ENCODE measurements at places on chromosomes 16 and 17.

GRCh38 chr17:79926142-79926604, 86.9 kb upstream of the CBX4 start:
- DNase-seq = no peak

- DNase-seq = no peak
These were observed 18.8 kb downstream of the LGALS3BP start for GRCh38 chr17:78960928-78961327.

DNA sequence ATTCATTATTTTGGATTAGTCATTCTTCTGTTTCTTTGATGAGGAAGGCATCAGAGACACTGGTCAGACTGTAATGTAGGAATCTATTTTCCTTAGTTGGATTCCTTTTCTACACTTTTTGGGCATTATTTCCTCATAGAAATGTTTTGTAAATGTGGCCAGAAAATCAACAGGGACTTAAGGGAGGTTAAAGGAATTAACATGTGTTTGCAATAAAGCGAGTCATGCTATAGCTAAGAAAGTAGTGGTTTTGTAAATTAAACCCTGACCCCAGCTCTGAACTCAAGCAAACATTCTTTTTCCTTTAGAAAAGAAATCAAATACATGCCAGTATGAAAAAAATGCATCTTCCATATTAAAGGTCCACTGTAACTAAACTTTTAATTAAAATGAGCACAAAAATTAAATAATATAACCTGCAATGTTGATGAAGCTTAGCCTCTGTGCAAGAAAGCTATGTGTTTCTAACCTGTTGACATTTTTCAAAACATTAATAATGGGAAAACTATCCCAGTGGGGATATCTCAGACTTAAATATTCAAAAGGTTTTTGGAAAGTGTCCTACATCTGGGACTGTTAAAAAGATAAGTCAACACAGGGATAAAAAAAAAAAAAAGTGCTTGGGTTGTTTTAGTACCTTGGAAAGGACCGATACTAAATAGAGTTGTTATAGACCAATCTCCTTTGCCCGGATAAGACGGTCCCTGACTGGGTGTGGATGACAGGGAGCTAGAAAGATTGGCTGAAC, 428.0 kb downstream of the CA10 start:
- DNase-seq = no peak

GRCh38 chr17:28684963-28685362, 23.0 kb downstream of the SUPT6H start:
- DNase-seq = no peak

GRCh38 chr17:37179893-37180292, 195.9 kb upstream of the C17orf78 start:
- DNase-seq = no peak

DNA sequence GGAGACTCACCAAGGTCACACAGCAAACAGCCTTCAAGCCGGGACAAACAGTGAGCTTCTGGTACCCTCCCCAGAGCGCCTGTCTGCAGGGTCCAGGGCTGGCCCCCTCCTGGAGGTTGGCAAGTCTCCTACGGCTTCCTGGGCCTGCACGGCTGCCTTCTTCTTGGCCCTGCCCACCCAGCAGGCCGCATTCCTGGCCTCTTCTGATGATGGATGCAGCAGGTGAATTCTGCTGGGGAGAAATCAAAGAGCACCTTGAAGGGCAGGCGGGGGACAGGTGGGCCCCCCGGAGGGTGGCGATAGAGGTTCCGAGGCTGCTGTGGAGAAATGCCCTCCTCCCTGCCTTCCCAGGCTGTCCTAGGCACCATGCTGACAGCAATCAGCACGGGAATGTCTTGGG, 3.8 kb upstream of the NOS2 start:
- DNase-seq = no peak

DNA sequence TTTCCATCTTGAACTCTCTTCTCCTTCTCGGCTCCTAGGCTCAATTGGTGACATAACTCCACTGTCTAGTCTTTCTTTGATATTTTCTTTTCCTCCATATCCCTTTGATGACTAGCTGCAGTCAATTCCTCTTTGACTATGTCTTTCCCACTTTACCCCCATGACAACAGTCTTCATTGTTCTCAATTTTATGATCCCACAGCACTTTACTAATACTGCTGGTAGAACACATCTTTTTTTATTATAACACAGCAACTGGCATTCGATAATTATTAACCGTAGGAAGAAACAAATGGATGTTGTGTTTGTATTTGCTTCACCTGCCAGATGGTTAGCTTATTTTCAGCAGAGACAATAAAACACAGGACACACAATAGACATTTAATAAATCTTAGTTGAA, 1.3 kb downstream of the KRTAP3-3 start:
- no peak for DNase-seq

- no peak for DNase-seq
These were observed 277.1 kb downstream of the CEP112 start for GRCh38 chr17:65914784-65915342.

GRCh38 chr17:16569358-16569712, 331 bp upstream of the ZNF287 start:
- DNase-seq = no peak

DNA sequence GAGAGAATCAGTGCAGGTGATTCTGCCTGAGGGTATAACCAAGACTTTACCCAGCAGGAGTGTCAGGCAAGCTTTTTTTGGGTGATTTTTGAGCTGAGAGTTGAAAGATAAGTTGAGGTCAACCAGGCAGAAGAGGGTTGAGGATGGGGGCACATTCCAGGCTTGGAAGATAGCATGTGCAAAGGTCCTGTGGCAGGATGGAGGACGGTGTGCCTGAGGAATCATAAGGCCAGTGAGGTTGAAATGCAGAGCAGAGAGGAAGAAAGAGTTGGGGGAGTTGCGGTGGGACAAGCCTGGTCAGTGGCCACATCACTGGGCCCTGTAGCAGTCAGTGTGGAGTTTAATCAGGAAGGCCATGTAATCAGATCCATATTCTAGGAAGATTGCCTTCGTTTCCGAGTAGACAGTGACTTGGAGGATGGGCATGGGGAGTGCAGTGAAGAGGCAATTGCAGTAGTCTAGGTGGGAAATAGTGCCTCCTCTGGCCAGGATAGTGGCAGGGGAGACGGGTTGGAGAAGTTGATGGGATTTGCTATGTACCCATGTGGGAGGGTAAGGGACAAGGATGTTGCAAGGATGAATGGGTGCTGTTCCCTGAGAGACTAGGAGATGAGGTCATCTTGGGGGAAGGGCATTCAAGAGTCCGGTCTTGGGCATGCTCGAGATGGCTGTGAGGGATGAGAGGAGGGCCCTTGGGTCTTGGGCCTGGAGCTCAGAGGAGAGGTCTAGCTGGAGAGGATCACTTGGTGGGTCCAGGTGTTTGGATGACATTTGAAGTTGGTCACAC, 3.9 kb downstream of the PLEKHG4 start:
- DNase-seq = no peak

DNA sequence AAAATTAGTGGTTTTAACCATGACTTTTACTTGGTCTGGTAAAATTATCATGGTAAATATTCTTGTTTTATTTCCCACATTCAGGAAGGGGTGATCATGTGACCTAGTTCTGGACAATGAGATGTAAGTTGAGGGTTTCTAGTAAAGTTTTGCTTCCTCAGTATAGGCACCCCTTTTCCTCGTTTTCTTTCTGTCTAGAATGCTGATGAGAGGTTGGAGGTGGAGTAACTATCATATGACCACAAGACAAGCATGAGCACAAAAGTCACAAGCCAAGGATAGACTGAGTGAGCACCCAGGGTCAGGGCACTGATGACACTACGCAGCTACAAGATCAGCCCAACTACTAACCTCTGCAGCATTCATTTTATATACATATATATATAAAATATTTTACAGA, 53.9 kb downstream of the MYO1D start:
- no peak for DNase-seq

DNA sequence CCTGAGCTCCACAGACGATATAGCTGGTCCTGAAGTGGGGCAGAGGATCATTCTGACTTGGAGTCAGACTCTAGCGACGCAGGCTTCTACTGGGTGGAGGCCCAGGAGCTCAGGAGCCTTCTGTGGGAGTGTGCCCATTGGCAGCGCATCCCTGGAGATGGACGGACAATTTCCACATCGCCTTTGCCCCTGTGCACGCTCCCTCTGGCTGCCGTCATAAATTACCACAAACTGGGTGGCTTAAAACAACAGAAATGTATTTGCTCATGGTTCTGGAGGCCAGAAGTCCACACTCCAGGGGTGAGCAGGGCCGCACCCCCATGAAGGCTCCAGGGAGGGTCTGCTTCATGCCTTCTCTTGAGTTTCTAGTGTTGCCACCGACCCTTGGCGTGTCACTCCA, 6.9 kb downstream of the CARD14 start:
- no peak for DNase-seq

GRCh38 chr16:72894293-72895151, 153.4 kb downstream of the ZFHX3 start:
- DNase-seq = no peak

DNA sequence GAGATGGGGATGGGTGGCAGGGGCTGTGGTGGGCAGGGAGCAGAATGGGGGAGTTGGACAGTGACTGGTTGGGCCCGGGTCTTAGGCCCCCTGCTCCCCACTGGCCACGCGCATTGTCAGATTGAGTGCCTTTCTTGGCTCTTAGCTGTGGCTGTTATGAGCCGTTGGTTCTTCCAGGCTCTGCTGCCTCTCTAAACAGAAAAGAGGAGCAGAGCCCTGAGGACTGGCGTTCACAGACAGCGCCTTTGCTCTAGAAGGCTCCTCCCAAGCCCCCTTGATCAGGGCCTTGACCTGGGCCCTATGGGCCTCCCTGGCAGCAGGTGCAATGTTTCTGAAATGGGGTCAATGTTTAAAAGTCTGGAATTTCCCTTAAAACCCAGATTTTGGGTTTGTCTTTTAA, 14.8 kb upstream of the NUDT16L1 start:
- no peak for DNase-seq

GRCh38 chr16:60199150-60199549, 1465.0 kb upstream of the GOT2 start:
- no peak for DNase-seq

DNA sequence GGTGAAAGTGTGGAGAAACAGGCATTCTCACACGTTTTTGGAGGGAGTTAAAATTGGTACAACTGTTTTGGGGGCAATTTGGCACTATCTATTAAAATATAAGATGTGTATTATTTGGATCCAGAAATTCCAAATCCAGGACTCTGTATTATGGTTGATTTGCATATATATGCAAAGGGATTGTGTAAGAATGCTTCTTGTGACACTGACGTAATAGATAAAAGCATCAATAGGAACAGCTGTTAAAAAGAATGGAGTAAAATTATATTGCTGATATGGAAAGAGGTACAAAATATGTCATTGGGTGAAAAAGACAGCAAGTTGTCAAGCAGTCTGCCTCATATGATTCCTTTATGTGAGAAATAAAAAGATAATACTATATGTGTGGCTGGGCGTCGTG, 17.3 kb downstream of the FA2H start:
- no peak for DNase-seq

DNA sequence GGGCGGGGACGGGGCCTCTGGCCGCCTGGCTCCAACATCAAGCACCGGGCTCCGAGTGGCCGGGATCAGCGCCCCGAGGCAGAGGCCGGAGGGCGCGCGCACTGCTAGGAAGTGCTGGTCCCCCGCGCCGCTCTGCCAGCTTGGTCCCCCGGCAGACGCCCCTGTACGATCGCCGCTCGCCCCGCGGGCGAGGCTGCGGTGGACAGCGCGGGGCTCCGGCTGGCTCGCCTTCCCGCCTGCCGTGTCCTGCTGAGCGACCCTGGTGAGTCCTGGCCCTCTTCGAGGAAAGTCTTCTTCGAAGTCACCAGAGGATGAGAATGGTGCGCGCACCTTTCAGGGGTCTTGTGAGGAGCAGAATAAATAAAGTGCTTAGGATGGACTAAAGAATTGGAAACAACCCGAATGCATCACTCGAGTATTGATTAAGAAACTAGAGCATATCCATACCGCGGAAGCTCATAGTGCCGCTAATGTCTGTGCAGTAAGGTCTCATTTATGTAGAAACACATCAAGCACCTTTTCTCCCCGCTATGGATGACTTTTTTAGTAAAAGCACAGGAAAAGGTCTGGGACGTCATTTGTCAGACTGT, 392 bp downstream of the ZNF213 start:
- DNase-seq = no peak

- no peak for DNase-seq
These were observed 69.9 kb downstream of the ABR start for GRCh38 chr17:1109606-1110540.

DNA sequence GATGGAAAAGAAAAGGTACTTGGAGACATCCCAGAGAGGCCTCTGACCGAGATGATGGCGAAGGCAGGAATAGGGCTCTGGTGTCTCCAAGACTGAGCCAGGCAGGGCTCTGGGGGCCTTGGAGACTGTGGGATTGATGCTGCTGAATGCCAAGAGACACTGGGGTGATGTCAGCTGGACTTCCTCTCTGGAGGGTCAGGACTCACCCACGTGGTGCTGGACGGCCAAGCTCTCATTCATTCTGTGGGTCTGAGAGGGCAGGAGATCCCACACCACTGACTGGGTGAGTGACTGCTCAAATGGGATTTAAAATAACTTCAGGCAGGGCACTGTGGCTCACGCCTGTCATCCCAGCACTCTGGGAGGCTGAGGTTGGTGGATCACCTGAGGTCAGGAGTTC, 64.8 kb downstream of the NT5M start:
- DNase-seq = no peak

- DNase-seq = no peak
These were observed 26.1 kb downstream of the CDH13 start for GRCh38 chr16:82652826-82653225.

DNA sequence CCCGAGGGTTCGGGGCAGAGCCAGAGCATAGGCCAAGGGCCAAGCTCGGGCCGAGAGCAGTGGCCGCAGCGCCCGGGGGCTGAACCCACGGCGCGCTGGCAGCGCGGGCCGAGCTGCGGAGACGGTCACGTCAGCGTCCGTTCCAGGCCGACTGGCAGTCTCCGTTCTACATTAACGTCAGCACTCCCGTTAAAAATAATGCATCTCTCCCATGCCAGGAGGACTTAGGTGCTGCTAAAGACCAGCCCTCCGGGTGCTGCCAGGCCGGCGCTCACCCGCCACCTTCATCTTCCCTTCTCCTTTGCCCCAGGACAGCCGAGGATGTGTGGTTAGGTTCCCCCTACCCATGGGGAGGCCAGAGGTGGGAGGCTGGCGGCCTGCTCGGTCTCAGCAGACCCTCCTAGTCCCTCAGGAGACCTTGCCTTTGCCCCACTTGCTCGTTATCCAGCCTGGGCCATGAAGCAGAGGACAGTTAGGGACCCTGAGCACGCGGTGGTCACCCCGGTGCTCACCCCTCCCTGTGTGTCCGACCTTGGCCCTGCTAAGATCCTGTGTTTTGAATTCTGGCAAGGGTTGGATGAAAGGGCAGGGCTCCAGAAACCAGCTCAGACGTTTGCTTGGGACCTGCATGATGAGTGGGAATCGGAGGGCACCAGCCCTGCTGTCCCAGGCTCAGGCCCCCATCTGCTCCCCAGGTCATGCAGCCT, 572 bp downstream of the MPG start:
- no peak for DNase-seq

DNA sequence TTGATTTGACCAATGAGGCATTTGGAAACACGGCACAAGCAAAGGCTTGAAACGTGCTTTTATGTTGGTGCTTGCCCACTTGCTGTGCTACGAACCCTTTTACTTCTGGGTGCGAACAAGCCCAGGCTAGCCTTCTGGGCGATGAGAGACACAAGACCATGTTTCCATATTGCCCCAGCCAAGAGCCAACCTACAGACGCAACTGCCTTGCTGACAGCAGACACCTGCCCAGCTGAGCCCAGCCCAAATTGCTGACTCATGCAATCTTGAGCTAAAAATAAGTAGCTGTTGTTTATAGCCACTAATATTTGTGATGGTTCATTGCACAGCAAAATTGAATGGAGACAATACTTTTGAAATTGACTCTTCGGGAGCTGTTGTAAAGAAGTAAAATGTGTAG, 464.5 kb downstream of the WWOX start:
- no peak for DNase-seq

GRCh38 chr16:68344252-68344651, 33.4 kb downstream of the PRMT7 start:
- DNase-seq = no peak

All from T-helper 2 cell (primary cell).